Brain pericyte (primary cell): ENCODE measurements at places on chromosomes 5 and 9.

- DNase-seq, result no peak
These were observed 3.9 kb downstream of the SPARC start for GRCh38 chr5:151682751-151683331.

DNA sequence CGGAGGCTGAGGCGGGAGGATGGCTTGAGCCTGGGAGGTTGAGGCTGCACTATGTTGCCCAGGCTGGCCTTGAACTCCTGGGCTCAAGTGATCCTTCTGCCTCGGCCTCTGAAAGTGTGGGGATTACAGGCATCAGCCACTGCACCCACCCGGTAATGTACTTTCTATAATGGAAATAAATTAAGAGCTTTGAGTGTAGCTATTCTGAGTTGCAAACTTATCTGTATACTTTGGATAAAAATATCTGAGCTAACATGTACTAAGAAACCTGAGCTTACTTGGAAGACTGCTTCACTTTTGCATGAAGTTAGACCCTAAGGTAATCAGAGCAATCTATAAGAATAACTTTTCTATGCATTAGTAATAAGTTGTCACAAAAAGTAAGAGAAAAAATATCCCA lies 50.0 kb downstream of the UNC13B start:
- no peak for DNase-seq

DNA sequence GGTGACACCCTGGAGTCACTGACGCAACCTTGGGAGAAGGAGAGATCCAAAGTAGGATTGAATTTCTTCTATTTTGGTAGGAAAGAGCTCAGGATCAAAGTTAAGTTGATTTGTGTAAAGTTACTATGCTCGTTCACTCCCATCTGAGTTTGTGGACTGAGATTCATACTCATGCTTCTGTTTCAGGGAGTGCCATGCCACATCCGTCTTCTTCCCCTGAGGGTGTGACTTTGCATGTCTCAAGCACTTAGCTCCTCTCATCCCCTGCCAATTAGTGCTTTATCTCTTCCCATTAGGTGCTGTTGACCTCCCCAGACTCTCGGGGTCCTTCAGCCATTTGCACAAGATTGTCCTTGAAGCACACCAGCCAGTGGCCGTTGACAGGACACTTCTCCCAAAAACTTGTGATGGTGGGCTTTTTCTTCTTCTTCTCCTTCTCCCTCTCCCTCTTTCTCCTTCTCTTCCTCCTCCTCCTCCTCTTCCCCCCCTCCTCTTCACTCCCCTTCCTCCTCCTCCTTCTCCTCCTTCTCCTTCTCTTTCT lies 232.2 kb upstream of the KLF4 start:
- no peak for DNase-seq

- DNase-seq, result no peak
These were observed 425.6 kb downstream of the KIAA0825 start for GRCh38 chr5:94192658-94193391.

DNA sequence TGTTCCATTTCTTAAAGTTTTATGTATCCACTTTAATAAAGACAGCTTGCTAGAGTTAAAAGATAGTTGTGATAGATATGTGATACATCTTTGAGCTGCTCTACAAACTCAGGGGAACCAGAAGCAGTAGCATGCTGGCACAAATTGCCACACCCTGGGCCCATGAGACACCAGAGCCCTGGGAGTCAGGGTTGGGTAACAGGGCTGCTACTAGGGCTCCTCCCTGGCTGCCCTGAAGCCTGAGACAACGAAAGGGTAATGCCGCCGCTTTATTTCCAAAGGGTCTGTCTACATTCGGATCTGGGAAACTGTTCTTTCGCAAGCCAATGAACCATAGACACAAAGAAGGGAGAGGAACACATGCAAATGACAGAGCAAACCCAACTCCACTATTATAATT lies 29.2 kb downstream of the PTPN3 start:
- no peak for DNase-seq

DNA sequence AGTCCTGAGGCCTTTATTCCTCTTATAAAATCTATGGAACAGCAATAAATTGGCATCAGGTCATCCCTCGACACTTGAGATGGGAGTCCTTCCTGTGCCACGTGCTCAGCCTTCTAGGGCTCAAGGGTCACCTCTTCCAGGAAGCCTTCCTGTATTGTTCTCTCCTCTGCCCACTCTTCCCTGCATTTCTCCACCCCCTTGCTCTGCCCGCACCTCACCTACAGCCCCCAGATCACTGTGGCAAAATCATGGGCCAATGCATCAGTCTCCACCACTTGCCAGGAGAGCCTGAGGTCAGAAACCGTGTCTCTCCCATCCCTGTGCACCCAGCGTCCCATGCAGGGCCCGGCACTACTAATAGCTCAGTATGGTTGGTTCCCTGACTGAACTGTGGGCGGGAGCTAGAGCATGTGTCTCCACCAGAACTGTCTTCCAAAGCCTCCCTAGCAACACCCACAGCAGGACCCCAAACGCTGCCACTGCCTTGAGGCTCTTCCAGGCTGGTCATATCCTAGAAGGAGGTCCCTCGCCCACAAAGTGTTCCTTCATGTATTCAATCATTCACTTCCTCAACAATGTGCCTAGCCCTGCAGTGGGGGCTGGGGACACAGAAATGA lies 13.5 kb downstream of the DUSP1 start:
- DNase-seq, result no peak
